ENCODE measurements at places on chromosomes 3 and 15.

GRCh38 chr3:4722103-4722502, 229.0 kb downstream of the ITPR1 start:
- DNase-seq, result peak; percentile 74

GRCh38 chr3:124846189-124846588, 41.0 kb downstream of the ITGB5 start:
- no peak for DNase-seq

DNA sequence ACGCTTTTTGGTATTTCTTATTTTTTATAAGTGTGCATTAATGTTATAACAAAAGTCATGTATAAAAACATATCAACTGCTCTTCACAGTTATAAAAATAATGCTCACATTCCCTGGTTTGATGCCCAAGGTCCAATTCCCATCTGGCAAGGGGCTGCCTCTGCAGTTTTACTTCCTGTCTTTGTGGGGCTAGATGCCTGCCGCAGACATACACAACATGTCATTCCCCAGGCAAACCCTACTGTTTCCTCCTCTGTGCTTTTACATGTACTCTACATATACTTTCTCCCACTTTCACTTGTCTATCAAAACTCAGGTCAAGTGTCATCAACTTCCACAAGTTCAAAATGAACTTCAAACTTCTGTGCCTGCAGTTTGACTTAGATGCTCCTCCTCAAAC, 60.5 kb upstream of the ETV5 start:
- no peak for DNase-seq

GRCh38 chr3:42157540-42158538, 66.7 kb downstream of the TRAK1 start:
- DNase-seq, result no peak

DNA sequence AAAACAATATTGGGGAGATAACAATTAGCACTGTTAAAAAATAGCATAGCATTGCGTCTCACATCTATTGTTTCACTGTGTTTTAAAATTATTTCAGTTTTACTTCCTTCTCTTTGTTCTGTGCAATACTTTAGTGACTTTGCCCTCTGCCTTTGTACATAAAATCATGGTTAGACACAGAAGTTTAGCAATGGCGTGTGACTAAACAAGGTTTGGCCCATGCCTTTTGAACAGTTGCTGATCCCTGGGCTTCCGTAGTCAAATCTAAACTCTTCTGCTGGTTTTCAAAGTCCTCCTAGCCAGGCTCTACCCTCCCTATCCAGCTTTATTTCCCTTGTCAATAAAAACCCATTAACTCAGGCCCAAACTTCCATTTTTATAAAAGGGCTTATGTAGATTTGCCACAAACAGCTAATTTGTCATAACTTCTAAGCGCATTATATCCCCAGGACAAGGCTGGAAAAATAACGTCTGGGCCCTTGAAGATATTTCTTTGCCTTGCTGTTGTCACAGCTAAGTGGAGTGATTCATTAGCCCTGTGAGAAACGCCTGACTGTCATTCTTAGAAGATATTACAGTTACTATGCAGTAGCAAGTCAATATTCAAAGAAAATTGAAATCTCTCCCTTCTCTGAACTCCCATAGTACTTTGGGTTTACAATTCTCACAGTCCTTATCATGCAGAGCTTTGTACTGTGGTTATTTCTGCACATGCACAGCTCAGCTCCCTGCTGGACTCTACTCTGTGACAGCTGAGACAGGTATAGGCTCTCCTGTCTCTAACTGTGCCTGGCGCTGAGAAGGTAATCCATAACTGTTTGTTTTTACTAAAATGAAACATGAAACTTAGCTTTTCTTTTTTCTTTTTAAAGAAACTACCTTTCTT, 123.4 kb upstream of the SLC24A5 start:
- DNase-seq, result no peak

DNA sequence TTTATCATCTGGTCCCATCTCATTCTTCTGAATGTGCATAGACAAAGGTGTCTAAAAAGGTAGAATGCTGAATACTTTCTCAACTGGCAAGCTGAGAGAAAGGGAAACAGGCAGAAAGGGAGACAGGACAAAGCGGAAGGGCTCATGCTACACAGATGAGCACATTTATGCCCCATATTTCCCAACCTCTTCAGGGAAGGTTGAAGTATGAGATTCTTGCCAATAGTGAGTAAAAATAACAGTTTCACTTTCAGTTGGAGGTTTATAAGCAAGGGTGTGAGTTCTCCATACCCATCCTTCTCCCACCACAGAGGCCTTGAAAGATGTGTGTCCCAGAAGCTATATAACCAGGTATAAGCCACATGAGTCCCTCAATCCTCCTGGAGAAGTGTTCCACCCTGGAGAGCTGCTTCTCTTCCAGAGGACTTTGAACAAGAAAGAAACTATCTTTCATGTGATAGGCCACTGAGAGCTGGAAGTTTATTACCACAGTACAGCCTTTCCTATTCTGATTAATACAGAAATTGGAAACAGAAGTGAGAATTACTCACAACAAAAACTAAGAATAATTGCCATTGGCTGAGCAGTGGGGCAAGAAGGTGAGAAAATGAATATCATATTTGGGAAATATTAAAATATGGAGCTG, 709.4 kb upstream of the NR2F2 start:
- DNase-seq, result no peak

GRCh38 chr3:143888166-143888565, 39.9 kb upstream of the SLC9A9 start:
- DNase-seq, result no peak

DNA sequence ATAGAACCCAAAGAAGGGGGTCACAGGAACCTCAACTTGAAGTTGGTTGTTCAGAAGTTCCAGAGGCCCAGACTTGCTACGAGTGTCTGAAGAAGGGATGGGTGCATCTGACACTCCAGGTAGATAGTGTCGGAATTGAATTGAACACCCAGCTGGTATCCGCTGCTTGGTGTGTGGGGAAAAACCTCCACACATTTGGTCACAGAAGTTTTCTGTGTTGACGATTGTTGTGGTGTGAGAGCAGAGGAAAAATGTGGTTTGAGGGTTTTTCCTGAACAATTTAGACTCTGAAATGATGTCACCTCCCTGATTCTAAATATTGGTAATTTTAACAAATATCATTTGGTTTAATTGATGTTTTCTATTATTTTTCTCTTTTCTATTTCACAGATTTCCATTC, 218.8 kb upstream of the CTNNB1 start:
- no peak for DNase-seq

GRCh38 chr15:51075826-51076523, 18.7 kb downstream of the TNFAIP8L3 start:
- DNase-seq, result no peak

DNA sequence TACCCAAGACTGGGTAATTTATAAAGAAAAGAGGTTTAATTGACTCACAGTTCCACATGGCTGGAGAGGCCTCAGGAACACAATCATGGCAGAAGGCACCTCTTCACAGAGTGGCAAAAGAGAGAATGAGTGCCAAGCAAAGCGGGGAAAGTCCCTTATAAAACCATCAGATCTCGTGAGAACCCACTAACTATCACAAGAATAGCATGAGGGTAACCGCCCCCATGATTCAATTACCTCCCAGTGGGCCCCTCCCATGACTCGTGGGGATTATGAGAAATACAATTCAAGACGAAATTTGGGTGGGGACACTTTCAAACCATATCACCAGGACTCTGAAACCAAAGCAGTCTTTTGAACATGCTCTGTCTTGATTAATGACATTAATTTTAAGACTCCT, 7.0 kb downstream of the RTP3 start:
- no peak for DNase-seq

- no peak for DNase-seq
Observed at GRCh38 chr3:178172121-178172520, 364.1 kb upstream of the KCNMB2 start.

GRCh38 chr3:78610462-78611125, 1157.2 kb downstream of the ROBO1 start:
- no peak for DNase-seq

GRCh38 chr15:75650908-75651809, 3.4 kb downstream of the SNX33 start:
- no peak for DNase-seq

DNA sequence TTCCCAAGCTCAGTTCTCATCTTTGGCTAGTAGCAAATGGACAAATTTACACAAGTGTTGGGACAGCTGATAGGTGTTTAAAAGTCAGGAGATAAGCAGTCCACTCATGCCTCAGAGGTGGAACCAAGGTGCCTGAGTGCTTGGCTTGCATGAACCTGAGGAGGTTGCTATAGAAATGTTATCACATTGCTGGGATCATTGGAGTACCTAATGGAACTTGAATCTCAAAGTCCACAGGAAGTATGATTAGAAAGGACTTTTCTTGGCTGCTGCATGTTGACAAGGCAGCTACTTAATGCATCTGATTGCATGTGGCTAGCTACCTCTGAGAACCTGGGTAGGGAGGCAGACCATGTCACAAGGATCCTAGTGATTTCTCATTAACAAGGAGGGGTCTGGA, 39.5 kb upstream of the C3orf80 start:
- no peak for DNase-seq

DNA sequence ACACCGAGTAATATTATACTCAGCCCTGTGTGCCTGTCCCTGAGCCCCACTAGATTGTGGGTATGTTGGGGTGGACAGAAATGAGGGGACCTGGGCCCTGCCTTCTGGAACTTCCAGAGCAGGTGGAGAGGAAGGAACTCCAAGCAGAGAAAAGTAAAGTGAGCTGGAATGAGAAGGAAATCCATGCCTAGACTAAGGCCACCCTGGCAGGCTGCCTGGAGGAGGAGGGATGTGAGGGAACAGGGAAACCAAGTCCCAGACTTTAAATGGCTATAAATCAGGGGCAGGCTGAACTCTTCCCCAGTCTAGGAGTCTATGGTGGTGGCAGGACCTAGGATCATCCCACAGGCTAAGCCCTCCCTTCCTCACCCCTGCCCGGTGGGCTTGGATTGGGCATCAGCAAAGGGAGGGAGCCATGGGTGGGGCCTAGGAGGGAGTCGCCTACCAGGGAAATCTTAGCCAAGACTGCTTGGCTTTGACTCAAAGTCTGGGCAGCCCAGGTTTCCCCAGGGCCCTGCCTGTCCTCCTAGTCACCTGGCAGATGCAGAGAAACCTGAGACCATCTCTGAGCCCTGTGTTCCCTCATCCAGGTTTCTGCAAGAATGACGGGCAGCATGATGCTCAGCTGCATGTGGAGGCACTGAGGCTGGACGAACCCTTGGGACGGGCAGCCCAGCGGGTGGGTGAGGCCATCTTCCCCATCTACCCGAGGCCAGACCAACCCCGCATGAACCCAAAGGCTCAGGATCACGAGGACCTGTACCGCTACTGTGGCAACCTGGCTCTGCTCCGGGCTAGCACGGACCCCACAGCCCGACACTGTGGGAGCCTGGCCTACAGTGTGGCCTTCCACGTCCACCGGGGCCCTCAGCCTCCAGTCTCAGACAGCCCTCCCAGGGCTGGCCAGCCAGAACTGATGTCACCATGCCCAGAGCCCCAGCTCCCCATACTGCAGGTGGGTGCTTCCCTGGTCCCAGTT, 15.6 kb upstream of the STRA6 start:
- no peak for DNase-seq

DNA sequence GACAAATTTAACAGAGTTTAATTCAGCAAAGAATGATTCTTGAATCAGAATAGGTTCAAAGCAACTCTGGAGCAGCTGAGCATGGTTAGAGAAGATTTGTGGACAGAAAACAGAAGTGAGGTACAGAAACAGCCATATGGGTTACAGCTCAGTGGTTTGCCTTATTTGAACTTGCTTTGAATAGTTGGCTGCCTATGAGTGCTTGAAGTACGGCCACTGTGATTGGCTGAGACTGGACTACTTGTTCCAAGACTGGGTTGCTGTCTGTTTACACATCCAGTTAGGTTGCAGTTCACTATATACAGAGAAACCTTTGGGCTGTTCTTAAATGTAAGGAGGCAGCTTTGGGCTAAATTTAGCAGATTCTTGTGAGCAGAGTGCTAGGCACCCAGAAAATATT, 79.4 kb upstream of the CADPS start:
- DNase-seq, result no peak

DNA sequence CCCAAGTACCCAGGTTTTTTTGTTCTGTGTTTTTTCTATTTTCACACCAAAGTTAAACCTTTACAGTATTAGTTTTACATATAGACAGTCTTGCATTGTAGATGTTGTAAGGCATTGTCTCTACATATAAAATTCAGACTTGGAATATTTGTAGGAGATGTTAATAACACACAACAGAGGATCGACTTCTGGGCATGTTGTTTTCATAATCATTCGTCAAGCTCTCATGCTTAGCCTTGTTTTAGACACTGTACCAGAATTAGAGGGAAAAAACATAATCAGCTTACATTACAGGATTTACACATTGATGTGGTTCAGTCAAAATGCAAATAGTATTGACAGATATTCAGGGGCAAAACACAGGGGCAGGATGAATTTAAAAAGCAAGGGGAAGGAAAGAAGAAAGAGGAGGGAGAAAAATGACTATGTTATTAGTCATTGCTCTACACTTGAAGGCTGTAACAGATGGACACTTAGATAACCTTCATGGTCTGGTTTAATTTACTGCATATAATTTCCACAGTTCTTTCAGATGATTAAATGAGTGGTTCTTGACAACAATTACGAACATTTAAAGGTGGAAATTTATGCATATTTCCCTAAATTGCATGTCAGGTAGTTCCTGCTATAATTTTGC, 7.5 kb downstream of the CMSS1 start:
- DNase-seq, result peak; percentile 49

DNA sequence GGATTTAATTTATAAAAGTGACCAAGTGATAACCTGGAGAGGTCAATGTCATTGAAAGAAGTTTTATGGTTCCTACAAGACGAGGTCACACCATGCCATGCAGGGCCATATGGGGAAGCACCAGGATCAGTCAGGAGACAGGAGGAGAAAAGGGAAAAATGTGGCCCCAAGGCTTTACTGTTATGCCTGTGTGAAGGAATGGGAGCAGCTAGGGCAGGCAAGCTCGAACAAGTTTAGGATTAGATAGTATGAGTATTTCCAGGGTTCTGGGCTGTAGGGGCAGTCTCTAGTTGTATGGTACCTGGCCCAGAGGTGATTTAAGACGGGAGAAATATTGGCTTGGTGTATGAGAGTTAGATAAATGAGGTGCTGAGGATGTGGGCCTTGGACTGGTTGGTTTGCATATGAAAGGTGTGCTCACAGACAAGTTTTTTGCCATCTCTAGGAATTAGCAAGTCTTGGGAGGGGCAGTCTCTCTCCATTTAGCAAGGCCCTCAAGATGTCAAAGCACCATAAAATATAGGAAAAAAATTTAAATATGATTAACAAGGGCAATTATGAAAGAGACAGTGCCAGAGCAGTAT, 36.3 kb upstream of the DCLK3 start:
- DNase-seq, result no peak

DNA sequence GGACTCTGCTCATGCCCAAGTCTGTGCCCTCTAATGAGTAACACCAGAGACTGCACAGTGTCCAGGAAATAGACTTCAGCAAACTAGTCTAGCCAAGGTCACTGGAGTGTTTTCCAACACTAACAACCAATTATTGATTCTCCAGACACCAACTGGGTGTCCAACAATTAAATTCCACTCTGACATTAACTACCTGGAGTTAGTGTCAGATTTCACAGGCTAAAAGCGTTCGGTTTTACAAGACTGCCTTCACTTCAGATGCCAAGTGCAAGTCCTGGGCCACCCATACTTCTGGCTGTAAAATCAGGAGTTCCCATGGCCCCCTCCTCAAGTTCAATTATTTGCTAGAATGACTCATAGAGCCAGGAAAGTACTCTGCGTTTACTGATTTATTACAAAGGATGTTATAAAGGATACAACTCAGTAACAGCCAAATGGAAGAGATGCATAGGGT, 20.8 kb upstream of the CFAP161 start:
- no peak for DNase-seq

Data from ACHN (cell line).